ENCODE measurements at places on chromosomes 16 and 17.

GRCh38 chr16:2834968-2835367 is 4.9 kb downstream of the ZG16B start:
- DNase-seq: no peak

- no peak for DNase-seq
Measured at GRCh38 chr16:56614549-56614991, 6.2 kb downstream of the MT2A start.

DNA sequence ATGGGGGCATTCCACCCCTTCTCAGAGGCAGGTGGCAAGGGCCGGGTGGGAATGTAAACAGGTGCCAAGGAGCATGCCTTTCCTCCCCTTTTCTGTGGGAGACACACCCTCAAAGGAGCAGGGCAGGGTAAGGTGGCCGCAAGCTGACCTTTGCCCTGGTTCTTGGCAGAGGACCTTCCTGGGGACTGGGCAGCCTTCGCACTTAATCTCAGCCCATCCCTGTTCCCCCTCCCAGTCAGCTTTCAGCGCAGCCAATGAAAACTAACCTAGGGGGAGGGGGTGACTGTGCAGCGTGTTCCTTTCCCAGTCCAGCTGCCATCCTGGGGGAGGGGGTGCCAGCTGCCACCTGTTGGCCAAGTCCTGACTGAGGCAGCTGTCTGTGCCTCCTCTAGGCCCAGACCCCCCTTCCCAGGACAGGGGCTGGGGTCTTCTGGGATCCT is 2.8 kb downstream of the TRAF4 start:
- no peak for DNase-seq

DNA sequence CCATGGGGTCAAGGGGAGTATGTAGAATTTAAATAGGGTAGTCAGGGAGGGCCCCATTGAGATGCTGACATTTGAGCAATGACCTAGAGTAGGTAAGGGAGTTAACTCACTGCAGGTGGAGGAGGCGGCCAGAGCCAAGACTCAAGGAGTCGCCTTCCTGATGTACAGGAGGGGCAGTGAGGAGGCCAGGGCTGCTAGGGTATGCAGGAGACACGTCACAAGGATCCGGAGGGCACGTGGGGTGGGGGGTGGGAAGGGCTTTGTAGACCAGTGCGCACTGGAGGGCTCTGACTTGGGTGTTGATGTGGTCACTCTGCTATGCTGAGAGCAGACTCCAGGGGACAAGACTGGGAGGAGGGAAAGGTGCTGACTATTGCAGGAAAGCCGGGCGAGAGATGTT is 37.5 kb downstream of the SPECC1 start:
- no peak for DNase-seq

GRCh38 chr17:30831257-30831656 is 509 bp upstream of the ATAD5 start:
- no peak for DNase-seq

GRCh38 chr16:55976815-55977214 is 101.6 kb upstream of the CES5A start:
- DNase-seq: no peak

DNA sequence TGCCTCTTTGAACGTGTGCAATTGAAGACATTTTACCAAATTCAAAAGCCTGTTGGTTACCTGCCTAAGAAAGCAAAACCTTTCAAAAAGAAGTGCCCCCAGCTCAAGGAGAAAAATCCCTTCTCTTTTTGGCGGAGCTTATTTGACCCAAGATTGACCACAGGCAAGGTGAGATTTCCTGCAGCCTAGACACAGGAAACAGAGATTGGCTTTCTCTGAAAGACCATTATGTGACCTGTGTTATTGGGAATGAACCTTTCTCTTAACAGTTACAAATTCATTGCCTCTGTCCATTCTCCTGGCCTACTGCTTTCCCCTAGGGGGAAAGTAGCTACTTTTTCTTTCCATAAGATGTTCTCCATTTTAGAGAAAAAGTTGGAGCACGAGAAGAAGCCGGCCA is 42.1 kb upstream of the MAF start:
- DNase-seq: no peak

Measured in vagina (tissue), 2 donors.